ENCODE measurements at places on chromosomes 6 and 20.
A peak's percentile ranks its signal among the peaks of the same experiment; 100 is the strongest.

DNA sequence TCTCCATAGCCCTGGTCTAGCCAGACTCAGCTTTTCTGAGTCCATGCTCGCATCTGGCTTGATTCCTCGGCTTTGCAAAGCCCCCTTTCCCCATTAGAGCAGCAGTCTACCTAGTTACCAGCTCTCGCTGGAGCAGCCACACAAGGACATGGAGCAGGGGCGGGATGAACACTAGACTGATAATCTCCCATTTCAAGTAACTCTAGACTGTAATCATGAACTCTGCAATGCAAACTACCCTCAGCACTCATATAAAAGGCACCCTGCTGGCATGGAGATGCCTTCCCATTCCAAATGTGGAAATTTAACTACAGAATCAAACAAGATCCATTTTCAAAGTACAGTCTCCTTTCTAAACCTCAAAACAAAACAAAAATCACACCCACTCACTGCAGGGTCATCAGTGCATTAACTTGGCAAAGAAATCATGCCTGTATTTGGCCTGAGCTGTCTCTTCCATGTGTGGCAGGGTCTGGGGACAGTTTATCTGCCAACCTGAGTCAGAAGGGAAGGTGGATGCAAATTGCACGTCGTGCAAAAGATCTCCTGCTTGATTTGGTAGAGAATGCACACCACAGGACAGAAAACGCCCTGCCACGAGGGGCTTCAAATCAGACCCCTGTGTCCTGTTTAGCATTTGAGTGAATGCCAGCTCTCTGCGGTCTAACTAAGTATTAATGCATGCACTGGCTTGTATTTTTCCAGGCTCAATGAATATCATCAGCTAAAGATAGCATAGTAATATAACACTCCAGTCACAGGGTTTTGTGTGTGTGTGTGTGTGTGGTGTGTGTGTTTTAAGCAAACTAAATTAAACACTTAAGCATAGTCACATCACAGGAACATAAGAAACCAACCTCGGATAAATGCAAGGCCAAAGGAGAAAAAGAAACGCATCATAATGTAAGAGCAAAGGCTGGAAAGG, 85.3 kb downstream of the MYLK4 start:
- no peak for DNase-seq

DNA sequence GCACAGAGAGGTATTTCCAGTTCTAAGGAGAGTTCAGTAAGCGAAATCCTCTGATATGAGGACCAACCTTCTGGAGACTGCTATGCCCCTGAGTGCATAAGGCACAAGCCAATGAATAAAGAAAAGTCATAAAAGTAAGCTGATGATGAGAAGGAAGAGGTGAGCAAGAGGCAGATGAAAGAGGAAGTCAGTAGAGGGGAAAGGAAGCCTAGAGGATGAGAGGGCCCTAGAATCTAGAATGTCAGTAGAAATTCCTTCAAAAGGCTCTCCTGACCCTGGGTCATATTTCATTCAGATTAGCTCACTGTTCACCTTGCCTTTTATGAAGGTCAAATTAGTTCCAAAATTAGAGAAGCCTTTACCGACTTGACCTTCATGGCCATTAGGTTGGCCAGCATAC, 209.2 kb downstream of the CD83 start:
- DNase-seq, result no peak

DNA sequence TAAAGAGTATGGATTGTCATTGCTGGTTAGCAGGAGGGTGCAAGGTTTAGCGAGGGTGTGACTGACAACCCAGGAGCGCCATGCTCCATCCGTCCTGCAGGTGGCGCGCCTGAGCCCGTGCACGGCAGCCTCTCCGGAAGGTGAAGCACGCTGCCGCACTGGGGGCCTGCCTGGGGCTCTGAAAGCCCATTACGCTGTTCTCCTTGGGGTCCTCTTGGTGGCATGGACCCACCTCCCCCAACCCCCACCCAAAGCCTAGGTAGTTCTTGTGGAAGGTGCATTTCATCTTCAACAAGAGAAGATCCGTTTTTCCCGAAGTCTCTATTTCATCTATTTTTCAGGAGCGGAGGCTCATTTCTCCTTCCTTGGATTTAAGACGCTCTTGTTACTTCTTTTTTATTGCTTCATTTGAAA, 197.4 kb upstream of the KCNG1 start:
- no peak for DNase-seq

DNA sequence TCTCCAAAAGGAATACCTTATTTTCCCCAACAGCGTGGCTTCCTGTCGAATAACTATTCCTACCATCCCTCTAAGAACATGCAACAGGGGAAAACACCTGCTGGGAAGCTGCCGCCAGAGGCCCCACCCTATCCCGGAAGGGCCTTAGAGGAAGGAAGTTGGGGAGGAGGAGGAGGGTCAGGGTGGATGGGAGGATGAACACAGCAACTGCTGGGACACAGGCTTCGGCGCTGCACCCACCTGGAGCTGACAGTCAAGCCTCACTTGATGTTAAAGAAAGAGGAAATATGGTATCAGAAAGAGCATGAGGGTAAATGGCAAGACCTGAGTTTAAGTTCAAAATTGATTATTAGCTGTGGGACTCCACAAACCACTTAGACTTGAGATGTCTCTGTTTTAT, 36.5 kb upstream of the RPS6KA2 start:
- no peak for DNase-seq

- DNase-seq, result peak; percentile 27
Observed at GRCh38 chr6:147063469-147064031, 140.7 kb upstream of the STXBP5 start.

DNA sequence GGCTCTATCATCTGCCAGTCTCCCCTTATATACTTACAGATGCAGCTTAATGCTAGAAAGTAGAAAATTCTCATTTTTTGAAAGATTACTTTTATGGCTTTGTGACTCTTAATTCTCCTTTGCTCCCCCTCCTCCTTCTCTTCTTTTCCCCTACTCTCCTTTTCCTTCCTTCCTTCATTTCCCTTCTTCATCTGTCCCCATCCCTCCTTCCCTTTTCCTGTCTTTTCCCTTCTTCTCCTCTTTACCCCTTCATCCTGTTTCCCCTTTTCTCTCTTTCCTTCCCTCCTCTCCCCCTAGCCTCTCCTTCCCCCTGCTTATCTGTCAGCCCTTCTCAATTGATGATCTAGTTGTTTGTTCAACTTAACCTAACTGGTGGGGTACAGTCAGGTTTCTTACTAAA, 71.5 kb downstream of the PPP1R14C start:
- DNase-seq, result no peak

- no peak for DNase-seq
Observed at GRCh38 chr20:9458138-9458796, 56.1 kb upstream of the LAMP5 start.

DNA sequence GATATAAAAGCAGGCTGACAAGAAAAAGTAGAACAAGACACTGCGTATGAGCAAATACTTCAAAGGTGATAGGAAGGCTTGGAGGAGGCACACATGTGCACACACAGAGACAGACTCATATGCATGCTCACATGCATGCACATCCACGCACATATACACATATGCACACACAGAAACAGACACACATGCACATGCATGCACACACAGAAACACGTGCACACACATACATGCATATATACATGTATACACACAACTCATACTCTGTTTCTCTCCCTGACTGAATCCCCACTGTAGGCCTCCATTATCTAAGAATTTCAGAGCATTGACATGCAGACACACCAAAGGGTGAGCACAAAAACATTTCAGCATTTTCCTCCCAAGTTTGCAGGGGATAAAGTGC, 43.7 kb downstream of the VGLL2 start:
- DNase-seq, result no peak

DNA sequence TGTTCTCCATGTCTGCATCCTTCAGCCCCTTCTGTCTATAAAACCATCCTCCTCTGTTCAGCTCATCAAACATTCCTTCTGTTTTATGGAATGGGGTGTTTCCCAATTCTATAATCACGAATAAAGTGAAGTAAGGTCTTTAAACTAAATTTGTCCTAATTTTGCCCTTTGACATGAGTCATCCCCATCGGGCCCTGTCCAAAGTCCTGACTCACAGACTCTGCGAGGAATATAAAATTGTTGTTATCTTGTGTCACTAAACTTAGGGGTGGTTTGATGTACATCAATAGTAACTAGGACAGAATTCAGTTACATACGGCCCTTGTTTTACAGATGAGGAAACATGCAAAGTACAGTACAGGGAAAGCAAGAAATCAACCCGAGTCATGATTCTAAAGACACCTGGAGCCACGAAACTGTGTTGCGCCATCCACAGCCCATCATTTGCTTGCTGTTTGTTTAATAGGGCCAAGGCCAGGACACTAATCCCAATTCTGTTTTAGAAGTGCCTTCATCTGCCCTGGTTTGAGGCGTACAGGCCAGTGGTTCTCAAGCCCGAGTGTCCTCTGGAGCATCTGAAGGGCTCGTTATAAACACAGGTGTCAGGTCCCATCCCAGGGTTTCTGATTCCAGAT, 2.8 kb downstream of the ACSS1 start:
- no peak for DNase-seq

DNA sequence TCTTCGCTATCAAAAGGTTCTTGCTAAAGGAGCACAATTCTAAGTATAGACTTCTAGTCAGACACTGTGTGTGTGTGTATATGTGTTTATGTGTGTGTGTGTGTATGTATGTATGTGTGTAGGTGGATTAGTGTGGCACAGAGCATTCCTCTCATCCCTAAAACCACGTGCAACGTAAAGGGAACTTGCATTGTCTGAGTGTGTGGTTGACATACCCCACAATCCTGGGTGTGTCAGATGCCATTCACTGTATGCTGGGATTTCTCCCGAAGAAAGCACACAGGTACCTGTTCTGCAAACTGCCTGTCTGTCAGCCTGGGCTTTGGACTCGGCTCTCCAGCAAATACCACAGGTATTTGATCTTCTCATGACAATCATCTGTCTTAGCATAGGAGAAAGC, 42.3 kb upstream of the TBC1D7 start:
- DNase-seq, result no peak

DNA sequence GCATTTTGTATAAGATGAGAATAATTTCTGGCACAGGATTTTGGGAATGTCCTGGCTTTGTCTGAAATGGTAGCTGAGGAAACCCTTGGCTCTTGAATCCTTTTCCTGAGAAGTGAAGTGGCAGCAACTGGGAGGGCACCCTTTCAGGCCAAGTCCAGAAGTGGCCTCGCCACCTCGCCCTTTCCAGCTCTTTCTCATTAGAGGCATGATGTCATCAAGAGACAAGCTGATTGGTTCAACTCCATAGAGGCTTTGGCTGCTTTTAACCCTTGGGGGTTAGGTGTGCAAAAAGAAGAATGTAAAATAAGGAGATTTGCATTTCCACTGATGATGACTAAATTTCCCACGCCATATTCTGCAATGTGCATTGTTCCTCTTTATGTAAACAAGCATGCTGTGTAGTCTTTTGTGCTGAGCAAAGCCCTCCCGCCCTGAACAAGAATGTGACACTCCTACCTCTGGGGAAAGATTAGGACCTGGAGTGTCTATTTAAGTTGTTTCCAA, 116.5 kb downstream of the TCP11 start:
- DNase-seq, result no peak

- DNase-seq, result no peak
Observed at GRCh38 chr6:37612475-37612874, 85.2 kb downstream of the MDGA1 start.

GRCh38 chr6:2855061-2855519, 13.4 kb upstream of the SERPINB1 start:
- no peak for DNase-seq

DNA sequence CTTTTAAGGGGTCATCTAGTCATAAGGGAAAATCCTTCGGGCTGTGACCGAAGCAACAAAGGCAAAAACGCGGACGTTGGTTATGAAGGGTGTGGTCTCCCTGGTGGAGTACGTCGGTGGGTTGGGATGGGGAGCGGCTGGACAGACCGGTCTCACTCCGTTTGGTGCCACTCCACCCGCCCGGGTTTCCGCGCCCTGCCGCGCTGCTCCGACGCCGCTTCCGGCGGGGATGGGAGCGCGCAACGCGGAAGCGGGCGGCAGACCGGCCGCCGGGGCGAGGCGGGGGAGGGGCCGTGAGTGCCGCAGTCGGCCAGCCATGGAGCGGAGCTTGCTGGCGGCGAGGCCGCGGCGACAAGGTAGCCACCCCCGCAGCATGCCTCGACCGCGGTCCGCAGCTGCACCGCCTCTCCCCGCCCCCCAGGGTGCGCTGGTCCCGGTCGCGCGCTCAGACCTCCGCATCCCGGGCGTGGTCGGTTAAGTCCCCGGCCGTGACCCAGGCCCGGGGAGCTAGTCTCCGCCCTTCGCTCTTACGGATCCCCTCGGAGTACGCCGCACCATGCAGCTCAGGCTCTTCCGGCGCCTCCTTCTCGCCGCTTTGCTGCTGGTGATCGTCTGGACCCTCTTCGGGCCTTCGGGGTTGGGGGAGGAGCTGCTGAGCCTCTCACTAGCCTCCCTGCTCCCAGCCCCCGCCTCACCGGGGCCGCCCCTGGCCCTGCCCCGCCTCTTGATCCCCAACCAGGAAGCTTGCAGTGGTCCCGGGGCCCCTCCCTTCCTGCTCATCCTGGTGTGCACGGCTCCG, at the start of gene B3GALT4:
Gene B3GALT4, plus strand, starts transcription at position 260 of the 799 bp plus-strand sequence. Its CDS starts 297 bp downstream, at position 557.
- peak; percentile 71 for DNase-seq

DNA sequence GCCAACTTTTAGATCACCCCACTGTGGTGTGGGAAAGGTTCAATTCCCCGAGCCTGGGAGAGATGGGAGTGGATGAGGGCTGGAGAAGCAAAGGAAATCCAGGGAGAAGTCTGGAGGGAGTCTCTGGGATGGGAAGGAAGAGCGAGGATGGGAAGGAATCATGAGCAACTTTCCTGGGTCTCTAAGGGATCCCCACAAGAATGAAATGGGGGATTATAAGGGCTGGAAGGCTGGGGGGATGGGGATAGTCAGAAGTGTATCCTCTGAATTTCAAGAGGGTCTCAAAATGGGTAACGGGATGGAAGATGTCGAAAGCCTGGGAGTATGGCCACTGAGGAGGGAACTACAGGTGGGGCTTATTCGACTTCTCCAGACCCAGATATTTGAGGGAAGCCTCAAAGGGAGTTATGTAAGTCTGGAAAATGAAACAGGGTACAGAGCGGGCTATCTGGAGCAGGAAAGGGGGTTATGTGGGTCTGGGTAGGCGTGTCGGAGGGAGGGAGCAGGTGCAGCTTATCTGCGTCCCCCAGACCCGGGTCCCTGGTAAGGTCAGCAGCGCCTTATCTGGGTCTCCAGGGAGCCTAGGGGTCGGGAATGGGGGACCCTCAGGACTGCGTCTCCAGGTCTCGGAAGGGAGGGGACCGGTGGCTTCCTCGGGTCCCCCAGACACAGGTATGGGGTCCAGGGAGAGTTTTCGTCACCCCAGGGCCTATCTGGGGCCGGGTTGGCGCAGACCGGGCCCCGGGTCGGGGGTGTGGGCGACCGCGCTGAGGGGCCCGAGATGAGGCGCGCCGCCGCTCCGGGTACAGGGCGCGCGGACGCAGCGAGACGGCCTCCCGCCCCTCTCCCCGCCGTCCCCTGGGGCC, 550 bp downstream of the PLAGL2 start:
- no peak for DNase-seq

- DNase-seq, result no peak
Observed at GRCh38 chr6:18246205-18246604, 18.1 kb downstream of the DEK start.

Data from HFF-Myc (cell line).